COR-L47 (cell line): ENCODE measurements at places on chromosomes 6 and 20.

GRCh38 chr20:50663095-50663821 lies 28.1 kb downstream of the RIPOR3 start:
- DNase-seq, result no peak

DNA sequence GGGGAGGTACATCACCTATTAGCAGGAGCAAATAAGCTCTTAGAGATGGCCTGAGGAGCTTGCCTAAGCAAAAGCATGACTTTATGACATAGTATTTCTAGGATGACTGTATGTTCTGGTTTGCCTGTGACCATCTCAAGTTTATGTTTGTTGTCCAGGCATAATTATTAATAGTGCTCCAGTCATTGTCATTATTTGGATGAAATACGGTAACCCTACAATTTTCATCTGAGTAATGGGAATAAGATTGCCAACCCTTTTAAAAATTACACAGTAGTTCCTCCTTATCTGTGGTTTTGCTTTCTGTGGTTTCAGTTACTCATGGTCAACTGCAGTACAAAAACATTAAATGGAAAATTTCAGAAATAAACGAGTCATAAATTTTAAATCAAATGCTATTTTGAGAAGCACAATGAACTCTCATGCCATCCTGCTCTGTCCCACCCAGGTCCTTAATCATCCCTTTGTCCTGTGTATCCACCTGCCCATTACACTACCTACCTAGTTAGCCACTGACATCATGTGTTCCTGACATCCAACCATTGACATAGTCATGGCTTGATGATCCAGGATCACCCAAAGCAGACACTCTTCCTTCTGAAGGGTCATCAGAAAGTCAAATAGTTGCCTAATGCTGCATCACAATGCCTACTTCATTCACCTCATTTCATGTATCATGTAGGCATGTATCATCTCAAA lies 27.0 kb upstream of the TFB1M start:
- no peak for DNase-seq

GRCh38 chr20:1537731-1538058 lies 19.8 kb downstream of the SIRPD start:
- DNase-seq, result no peak

DNA sequence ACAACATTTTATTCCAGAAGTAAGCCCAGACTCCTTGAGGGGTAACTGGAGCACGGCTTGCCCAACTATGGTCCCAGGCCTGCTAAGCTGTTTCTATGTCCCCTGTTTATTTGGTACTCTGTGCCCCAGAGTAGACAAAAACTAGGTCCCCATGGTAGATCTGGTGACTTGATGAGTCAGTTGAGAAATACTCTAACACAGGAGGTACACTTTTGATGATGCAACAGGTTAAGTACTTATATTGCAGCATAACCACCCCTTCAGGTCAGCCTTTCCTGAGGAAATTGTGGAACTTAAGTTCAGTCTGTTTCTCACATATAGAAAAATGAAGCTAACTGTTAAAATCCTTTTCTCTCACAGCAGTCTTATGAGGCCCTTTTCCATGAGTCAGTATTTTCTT lies 19.6 kb downstream of the TTPAL start:
- no peak for DNase-seq

DNA sequence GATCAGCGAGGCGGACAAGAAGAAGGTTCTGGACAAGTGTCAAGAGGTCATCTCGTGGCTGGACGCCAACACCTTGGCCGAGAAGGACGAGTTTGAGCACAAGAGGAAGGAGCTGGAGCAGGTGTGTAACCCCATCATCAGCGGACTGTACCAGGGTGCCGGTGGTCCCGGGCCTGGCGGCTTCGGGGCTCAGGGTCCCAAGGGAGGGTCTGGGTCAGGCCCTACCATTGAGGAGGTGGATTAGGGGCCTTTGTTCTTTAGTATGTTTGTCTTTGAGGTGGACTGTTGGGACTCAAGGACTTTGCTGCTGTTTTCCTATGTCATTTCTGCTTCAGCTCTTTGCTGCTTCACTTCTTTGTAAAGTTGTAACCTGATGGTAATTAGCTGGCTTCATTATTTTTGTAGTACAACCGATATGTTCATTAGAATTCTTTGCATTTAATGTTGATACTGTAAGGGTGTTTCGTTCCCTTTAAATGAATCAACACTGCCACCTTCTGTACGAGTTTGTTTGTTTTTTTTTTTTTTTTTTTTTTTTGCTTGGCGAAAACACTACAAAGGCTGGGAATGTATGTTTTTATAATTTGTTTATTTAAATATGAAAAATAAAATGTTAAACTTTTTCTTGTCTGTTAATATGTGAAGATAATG lies 2.2 kb downstream of the HSPA1B start:
- peak; percentile 43 for DNase-seq

GRCh38 chr6:156310701-156311100 lies 466.5 kb upstream of the ARID1B start:
- DNase-seq, result peak; percentile 10

- no peak for DNase-seq
These were observed 178.8 kb upstream of the AFDN start for GRCh38 chr6:167647737-167648470.

DNA sequence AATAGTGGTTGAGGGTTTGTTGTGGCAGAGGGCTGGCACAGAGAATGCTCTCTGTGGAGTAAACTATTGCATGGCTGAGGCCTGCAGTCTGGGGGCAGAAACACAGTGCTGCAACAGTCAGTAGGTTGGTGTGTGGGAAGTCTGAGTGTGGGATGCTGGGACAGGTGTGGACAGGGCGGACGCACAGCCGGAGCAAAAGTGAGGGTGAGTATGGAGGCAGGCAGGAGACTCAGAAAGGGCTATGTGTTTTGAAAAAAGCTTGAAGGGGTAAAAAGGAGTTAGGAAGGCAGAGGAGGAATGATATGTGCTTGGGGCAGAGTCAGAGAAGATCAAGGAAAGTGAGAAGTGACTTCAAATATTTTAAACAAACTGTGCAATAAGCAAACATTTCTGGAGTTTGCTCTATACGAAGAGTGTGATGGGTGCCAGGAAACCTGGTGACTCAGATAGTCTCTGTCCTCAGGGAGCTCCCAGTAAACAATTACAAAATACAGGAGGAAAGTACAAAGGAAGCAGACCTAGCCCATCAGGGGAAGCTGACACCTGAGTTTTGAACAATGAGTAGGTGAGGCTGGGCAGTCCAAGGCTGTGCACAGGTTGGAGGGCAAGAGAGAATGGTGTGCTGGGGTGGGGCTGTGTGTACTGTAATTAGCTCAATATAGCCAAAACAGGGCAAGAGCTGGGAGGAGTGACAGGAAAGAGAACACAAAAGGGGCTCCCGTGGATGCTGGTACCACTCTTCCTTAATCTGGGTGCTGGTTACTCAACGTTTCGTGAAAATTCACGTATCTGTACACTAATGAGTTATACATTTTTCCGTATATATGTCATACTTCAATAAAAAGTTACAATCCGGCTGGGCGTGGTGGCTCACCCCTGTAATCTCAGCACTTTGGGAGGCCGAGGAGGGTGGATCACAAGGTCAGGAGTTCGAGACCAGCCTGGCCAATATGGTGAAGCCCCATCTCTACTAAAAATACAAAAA lies 55.2 kb downstream of the PIGU start:
- DNase-seq, result no peak

GRCh38 chr20:37745553-37745952 lies 51.7 kb downstream of the CTNNBL1 start:
- no peak for DNase-seq
